ENCODE measurements at places on chromosomes 12 and 14.

DNA sequence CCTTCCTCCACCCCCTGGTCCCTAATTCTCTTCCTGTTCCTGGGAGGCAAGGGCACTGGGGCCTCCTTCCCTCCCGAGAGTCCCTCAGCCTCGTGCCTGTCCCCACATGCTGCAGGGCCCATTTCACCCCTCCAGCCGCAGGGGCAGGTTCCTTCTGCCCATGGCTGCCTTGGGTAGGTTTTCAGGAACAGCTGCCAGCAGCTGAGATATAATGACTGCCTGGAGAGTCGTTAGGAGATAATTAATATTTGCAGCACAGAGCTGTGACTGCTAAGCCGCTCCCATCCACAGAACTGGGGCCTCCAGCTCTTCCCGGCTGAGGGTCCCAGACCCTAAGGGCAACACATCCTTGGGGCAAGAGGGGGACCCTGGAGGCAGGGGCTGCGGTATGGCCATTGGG is 211.9 kb upstream of the LHX5 start:
- DNase-seq = no peak

DNA sequence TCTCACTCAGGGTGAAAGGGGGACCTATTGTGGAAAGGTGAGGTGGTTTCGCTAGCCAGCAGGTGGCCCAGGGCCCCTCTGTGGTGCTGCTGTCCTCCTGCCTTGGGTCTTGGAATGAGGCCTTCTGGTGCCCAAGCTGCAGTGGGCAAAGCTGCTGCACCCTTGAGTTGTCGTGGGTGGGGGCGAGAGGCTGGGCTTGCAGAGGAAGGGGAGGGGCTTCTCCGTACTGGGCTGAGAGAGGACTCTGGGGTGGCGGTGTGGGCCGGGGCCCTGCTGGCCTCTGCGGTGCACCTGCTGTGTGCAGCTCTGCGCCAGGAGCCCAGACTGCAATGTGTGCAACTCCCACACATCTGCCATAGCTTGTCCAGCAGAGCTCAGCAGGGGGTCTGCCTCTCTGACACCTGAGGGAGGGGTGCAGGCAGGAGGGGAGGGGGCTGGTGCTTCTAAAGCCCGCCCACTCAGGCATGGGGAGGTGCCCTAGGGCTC is 145.8 kb downstream of the KIF26A start:
- no peak for DNase-seq

DNA sequence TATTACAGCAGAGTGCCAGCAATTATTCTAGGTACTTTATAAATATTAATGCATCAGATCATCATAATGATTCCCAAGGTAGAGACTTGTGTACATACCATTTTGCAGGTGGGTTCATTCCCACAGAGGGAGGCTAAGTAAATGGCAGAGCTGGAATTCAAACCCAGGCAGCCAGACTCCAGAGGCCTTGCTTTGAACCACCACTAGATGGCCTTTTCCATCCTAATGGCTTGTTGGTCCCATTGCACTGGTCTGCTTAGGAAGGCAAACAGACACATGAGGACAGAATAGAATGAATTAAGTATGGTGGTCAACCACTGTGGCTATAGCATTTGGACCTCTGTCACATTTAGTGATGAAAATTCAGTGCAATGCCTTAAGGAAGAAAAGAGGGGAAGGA is 158.7 kb downstream of the METTL25 start:
- no peak for DNase-seq

GRCh38 chr12:53225635-53226424 is 6.2 kb downstream of the RARG start:
- DNase-seq = no peak

- no peak for DNase-seq
Measured at GRCh38 chr14:37089410-37089809, 83.0 kb downstream of the SLC25A21 start.

- DNase-seq = no peak
Measured at GRCh38 chr12:91890742-91891141, 254.9 kb downstream of the BTG1 start.

All from stimulated activated CD4-positive, alpha-beta T cell treated with anti-CD3 and anti-CD28 coated beads, Interleukin-1b, Interleukin-23, amount 100 ng/mL, for 1 hour (primary cell).